Left ventricle myocardium superior (tissue), 1 donor: ENCODE measurements at places on chromosomes 12 and 14.

- no peak for DNase-seq
Measured at GRCh38 chr12:114592946-114593345, 91.0 kb downstream of the TBX3 start.

GRCh38 chr12:75539889-75540288 is 28.5 kb upstream of the KRR1 start:
- no peak for DNase-seq

- DNase-seq: no peak
Measured at GRCh38 chr12:11895421-11896078, 175.2 kb upstream of the BCL2L14 start.

DNA sequence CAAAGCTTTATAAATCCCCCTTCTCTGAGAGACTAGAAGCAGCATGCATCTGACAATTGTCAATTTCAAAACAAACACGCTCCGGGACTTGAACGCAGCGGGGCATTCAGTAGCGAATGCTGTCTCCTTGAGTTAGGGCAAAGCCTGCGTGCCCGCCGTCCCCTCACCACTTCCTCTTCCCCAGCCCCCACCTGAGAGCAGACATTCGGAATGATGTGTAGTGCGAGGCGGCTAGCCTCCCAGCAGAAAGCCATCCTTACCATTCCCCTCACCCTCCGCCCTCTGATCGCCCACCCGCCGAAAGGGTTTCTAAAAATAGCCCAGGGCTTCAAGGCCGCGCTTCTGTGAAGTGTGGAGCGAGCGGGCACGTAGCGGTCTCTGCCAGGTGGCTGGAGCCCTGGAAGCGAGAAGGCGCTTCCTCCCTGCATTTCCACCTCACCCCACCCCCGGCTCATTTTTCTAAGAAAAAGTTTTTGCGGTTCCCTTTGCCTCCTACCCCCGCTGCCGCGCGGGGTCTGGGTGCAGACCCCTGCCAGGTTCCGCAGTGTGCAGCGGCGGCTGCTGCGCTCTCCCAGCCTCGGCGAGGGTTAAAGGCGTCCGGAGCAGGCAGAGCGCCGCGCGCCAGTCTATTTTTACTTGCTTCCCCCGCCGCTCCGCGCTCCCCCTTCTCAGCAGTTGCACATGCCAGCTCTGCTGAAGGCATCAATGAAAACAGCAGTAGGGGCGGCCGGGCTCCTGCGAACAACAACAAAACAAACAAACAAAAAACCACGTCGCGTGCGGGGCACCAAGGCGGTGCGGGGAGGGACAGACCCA is 2.2 kb downstream of the PRMT8 start:
- peak; percentile 77 for DNase-seq

DNA sequence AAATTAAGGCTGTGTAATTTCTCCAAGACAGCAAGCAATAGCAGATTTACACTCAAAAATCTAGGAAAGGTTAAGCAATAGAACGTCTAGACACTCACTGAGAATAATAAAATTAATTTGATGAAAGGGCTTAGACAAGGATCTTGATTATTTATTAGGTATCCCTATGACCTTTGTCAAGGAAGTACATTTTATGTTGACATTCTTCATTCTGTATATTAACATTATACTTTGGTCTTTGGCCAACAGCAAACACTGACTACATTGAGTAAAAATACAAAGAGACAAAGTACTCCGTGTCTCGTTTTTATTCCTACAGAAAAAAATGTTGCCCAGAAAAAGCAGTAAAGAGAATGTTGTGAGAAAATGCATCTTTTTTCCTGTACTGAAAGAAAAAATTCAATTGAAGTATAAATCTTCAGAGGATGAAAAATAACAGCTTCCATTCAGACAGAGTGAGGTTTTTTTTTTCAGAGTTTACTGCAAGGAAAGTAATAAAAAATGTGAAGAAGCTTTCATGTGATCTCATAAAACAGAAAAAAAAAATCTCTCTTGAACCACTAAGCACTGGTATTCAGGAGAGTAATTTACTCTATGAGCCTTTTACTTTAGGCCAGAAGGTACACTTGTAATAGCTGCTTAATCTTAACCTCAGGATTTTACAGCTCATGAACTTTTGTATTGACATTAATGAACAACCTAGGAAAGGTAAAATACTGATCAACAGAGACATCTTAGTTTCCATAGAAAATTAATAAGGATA is 605.0 kb downstream of the FSCB start:
- no peak for DNase-seq

GRCh38 chr12:57005980-57006808 is at the start of gene ZBTB39:
ZBTB39 (minus strand) TSS chr12:57006546; CDS start chr12:57004917, 1,629 bp downstream.
- DNase-seq: peak; percentile 82

DNA sequence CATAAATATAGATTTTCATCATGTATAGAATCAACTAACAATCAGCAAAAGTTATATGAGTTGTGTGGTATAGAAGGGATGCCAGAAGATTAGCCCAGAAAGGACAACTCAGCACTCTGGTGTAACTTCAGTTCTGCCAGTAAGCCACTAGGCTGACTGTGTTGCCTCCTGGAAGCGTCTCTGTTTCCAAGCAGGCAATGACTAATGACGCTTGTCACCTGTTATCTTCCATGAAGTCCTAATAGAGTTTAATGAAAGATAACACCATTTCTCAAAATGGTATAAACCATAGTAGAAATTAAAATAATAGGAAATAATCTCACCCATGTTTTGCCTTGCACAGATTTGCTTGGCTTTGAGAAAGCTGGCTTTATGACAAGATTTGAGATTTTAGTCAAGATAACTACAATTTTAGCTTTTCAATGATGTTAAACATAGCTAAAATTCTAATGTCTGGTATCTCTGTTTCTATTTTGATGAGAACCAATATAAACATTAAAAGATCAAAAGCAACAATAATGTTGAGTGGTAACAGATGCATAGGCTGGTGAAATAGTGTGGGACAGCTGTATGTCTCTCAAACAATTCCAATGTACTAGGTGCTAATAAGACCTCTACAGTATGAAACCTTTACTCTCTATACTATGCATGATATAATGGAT is 9.0 kb upstream of the RNU6-7 start:
- DNase-seq: no peak

DNA sequence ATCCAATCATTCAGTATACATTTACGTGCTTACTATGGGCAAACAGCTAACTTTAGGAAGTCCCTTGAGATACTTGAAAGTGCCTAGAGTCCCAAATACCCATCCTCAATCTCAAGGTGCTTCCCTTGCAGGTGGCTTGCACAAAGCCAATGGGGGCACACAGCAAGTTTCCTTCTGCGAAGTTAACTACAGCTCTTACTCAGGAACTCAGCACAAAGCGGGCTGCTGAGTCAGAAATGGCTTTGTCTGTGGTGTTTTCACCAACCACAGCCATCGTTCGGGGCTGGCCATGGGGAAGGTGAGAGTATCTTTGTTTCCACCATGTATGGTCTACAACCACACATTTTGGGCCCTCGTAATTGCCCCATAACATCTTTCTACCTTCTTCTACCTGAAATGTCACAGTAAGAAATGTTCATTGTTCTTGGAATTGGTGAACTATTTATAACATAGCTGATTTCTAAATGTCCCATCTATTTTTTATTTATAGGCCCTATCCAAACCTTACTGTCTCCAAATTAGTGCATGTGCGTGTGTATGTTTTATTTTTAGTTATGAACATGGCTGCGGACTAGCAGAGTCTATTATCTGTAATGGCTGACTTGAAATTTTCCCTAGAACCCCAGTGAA is 13.9 kb downstream of the MFAP5 start:
- no peak for DNase-seq

- no peak for DNase-seq
Measured at GRCh38 chr14:72742838-72743195, 151.1 kb downstream of the DPF3 start.

GRCh38 chr14:66444271-66444927 is 41.8 kb upstream of the CCDC196 start:
- no peak for DNase-seq

DNA sequence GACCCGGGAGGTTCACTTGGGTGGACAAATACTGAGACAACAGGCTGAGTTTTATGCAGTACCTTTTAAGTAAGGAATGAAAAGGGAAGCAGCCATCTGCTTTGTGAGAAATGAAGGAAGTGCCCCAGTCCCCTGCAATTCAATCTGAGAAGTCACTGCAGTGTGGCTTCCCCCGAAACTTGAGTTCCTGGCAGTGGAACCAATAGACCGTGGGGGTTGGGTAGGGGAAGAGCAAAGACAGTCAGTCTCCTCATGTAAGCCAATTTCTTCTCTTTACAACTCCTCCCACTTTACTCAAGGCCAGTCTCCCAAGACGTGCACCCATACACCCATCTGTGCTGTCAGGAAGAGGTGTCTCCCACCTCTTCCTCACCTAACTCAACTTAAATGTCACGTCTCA is 206.5 kb downstream of the BCAT1 start:
- peak; percentile 29 for DNase-seq
